Activated CD4-positive, alpha-beta memory T cell treated with anti-CD3 and anti-CD28 coated beads, Interleukin-2, amount 10 ng/mL, durations not matched to agents 7 days and 5 days (primary cell): ENCODE measurements at places on chromosomes 4 and X.

DNA sequence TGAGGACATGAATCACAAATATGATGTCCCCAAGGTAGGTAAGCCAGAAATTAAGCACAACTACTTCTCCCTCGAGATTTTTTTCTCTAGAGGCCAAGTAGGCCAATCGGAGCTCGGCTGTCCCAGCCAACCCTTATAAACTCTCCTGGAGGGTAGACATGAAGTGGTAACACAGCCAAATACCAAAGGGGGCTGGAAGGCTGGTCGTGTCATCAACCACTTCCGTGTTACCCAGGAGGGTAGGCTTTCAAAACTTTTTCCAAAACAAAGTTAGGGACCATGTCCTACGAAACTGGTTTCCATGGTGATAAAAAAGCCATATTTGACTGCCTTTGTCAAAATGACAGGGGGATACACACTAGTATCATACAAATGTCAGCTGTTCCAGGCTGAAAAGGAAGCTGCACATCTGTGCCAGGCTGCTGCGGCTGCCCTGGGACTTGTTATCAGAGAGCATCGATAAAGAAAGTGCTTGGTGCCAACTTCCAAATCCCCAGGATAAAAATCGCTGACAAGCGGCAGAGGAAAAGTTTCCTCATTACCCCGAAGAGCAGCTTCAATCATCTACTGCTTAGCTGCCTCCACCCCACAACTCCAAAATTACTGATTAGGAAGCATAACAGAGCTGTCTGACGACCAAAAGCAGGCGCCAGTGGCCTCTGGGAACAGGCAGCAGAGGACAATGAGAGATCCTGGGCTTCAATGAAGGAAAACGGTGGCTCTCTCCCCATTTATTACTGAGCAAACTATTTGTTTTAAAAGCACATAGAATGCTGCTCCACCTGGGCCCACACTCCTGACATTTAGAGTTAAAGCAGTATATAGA lies 20.8 kb downstream of the BCOR start:
- DNase-seq = no peak

GRCh38 chr4:71441186-71442169 lies 102.7 kb downstream of the SLC4A4 start:
- DNase-seq = no peak

GRCh38 chr4:55528491-55528890 lies 18.2 kb downstream of the CLOCK start:
- DNase-seq = no peak

DNA sequence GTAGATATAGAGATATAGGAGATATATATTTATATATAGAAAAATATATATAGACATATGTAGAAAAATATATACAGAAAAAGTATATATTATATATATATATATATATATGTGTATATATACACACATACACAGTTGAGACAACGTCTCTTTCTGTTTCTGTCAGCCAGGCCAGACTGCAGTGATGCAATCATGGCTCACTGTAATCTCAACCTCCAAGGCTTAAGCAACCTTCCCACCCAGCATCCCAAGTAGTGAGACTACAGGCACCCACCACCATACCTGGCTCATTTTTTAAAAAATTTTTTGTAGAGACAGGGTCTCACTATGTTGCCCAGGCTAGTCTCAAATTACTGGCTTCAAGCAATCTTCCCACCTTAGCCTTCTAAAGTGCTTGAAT lies 426.3 kb downstream of the GPM6A start:
- no peak for DNase-seq

GRCh38 chrX:109709129-109709631 lies 23.9 kb downstream of the ACSL4 start:
- no peak for DNase-seq

GRCh38 chrX:132732236-132732635 lies 226.2 kb downstream of the HS6ST2 start:
- DNase-seq = no peak

DNA sequence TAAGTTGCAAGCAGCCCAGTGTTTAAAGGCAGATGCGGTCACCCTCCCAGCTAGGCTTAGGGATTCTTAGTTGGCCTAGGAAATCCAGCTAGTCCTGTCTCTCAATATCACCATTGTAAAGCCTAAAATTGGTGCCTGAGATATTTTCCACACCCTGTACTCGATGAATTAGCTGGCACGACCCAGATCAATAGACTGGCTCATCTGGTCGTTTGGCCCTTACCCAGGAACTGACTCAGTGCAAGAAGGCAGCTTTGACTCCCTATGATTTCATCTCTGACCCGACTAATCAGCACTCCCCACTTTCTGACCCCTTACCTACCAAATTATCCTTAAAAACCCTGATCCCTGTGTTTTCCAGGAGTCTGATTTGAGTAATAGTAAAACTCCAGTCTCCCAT lies 384.9 kb upstream of the SLC7A11 start:
- DNase-seq = no peak

- DNase-seq = no peak
These were observed 46.1 kb upstream of the VEGFC start for GRCh38 chr4:176838601-176839433.
